ENCODE measurements at places on chromosomes 11 and 22. TPM values are rescaled to one million over a fixed set of nuclear protein-coding genes. Genes with fewer than 3 reads are reported as not detected.

DNA sequence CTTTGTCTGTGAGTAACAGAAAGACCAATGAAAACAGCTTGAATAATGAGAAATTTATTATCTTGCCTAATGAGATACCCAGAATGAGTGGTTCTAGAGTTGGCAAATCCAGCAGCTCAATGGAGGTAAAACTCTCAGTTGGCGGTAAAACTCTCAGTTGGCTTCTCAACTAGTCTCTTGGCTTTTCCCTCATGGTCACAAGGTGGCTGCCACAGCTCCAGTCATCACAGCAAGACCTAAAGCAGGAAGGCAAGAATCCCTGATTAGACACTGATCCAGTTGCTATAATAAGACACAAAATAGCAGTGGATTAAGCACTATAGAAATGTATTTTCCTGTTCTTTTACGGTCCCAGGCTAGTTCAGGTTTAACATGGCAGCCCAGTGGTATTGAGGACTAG is 37.5 kb upstream of the TSPAN18 start:
- no peak for DNase-seq

- no peak for DNase-seq
These were observed 56.1 kb downstream of the SYN3 start for GRCh38 chr22:33002035-33002434.

DNA sequence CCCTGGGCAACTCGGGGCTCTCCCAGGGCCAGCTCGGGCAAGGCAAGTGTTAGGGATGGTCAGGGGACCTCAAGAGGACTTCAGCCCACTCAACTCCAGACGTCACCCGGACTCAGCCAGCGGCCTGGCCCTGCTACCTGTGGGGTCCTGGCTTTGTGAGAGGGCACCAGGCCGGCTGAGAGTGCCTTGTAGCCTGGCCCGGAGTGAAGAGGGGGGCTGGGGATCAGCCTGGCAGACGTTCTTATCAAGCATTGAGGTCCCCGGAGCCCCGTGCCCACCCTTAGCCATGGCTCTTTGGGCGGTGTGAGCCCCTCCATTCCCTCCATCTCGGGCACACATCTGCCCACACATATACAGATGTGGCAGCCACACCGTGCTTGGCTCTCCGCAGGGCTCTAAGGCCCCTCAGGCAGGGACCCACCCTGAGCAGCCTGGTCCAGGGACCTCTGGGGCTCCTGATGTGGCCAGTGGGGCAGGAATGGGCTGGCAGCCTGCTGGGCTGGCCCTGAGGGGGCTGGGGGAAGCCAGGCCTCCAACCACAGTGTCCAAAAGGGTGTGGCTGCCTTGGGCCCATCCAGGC is 15.3 kb downstream of the LSP1 start:
- no peak for DNase-seq

GRCh38 chr11:102306048-102306597 is 11.2 kb upstream of the BIRC3 start:
- no peak for DNase-seq

DNA sequence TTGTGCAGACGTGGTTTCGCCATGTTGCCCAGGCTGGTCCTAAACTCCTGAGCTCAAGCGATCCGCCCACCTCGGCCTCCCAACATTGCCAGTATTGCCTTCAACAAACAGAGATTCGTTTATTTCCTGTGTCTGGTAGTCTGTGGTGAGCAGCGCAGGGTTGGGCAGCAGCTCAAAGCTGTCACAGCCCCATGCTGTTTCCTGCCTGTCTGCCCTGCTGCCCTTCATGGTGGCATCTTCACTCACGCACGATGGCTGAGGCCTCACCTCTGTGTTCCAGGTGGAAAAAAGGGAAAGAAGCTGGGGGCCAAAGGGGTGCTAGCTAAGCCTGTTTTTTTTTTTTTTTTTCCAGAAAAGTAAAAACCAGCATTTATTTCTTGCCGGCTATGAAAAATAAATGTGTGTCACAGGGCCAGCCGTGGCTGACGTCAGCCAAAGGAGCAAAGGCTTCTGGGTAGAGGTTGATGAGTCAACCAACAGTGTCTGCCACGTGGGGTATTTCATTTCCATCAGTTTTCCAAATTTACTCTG is 28.8 kb downstream of the TBC1D22A start:
- DNase-seq: peak; percentile 59

Gene SLC22A8
- total RNA-seq: not detected

Gene PPP1CA
- total RNA-seq: 97.6 TPM

Gene GRM5
- total RNA-seq: not detected

All from fibroblast of the aortic adventitia (primary cell).